LHCN-M2 (cell line): ENCODE measurements at places on chromosomes 1 and 21.

DNA sequence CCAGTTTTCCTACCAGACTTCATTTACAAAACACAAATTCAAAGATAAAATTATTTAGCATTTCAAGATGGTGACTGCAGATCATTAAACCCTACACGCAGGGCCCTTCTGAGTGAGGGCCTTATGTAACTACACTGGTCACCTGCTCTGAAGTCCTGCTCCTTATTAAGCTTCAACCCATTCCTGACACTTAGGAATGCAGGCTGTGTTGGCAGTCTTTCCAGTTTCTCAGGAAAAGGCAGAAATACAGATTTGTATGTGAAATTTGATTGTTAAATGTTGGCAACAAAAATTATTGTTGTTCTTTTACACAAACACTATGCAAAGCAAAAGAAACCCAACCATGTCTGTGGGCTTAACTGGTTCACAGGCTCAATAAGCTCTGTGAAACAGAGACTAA lies 25.8 kb upstream of the BCAS2 start:
- no peak for DNase-seq

- DNase-seq = no peak
Measured at GRCh38 chr1:54583307-54583686, 35.3 kb downstream of the ACOT11 start.

- no peak for DNase-seq
Measured at GRCh38 chr1:193359631-193360030, 173.2 kb upstream of the B3GALT2 start.

DNA sequence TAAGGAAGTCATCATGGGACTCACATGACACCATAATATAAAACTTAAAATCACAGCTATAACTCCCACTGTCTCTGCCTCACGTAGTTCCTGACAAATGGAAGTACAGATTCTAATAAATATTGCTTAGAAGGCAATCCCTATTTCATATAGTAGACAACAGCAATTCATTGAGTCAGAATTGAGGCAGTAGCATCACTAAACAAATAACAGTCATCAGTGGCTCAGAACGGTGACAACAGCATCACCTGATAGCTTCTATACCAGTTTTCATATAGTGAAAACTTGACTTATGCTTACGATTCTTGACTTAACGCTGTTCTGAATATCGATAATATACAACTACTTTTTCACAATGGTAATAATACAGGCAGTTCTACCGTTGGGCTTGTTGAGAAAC lies 12.0 kb downstream of the TARBP1 start:
- no peak for DNase-seq

DNA sequence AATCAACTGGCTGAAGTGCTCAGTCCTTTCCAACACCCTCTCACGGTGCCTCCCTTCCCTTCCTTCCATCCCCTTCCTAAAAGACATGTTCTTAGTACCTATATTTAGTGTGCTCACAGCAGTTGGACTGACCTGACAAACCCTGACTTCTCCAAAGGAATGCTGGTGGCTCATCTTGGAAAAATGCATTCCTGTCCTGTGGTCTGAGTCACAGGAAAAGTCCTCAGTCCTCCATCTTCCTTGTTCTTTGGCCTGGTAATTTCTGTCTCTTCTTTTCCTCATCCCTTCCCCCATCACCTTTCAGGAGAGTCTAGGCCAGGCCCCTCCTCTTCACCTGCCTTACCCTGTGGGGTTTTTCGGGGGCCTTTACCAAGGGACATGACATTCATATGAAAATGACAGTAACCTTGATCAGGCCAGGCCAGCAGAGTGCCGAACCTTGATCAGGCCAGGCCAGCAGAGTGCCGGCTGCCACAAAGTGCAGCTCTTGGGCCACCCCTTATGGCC lies 7.2 kb downstream of the ATP1B1 start:
- DNase-seq = peak; percentile 94

DNA sequence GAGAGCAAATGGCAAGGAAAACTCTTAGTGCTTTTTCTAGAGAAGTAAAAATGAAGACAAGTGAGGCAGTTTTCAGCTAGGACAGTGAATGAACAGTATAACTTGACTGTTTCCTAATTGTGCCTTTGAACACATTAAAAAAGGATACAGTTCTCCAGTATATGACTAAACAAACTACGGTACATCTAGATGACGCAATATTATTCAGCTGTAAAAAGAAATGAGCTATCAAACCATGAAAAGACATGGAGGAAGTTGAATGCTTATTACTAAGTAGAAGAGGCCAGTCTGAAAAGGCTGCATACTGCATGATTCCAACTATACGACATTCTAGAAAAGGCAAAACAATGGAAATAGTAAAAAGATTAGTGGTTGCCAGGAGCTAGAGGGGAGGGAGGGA lies 206.3 kb downstream of the SIPA1L2 start:
- peak; percentile 11 for DNase-seq

DNA sequence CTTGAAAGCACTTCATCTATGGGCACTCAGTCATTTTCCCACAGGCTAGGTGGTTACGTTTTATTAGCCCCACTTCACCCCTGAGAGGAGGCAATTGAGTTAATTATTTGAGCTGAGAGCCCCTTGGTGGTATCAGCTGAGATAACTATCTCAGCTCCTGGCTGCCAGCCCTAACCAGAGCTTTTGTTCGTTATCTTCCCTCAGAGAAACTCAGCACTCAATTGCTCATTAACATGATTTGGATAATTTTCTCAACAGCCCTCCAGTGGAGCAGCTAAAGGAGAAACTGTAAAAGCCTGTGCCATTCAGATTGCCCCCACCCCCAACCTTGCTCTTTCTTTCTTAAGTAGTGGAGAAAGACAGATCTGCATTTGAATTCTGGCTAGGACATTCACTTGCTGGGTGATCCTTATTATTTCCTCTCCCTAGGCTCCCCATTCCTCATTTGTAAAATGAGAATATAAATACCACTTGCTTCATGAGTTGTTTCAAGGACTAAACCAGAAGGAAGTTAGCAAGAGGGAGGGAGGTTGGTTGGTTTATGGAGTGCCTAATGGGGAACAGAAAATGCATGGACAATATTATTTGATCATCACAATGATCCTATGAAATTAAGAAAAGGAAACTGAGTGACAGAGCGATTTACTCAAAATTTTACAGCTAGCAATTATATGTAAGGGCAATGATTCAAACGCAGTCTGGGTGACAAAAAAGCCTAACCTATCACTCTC lies 218.7 kb upstream of the FGGY start:
- DNase-seq = no peak

DNA sequence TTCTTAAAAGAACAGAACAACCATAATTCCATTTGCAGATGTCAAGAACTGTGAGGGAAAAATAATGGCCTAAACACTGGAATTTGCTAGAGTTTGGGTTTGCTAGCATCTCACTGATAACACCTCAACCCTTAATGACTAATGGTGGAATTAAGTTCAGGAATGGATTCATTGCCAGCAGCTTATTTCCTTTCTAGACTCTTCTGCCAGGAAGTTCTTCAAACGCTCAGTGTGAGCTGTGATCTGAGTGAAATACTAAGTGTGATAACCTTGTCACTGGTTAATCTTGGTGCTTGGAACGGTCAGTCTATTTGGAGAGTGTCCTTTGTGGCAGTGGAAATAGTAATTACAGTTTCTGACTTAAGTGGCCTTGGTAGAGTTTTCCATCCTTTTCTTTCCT lies 21.6 kb upstream of the PLEKHM2 start:
- no peak for DNase-seq

DNA sequence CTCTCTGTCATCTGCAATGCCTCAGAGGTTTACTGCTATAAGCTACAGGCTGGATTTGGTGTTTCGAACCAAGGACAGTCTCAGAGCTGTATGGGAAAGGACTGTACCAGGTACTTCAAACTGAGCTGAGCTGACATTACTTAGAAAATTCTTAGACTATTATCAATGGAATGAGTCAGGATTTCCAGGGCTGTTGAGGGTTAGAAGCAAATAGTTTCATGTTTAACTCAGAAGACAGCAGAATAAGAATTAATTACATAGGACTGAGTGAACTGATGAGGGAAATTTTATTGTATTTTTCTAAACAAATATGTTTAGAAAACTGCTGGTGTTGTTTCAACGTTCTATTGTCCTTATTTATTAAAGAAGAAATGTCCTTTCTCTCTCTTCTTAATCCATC lies 74.3 kb upstream of the CAPZB start:
- peak; percentile 49 for DNase-seq

DNA sequence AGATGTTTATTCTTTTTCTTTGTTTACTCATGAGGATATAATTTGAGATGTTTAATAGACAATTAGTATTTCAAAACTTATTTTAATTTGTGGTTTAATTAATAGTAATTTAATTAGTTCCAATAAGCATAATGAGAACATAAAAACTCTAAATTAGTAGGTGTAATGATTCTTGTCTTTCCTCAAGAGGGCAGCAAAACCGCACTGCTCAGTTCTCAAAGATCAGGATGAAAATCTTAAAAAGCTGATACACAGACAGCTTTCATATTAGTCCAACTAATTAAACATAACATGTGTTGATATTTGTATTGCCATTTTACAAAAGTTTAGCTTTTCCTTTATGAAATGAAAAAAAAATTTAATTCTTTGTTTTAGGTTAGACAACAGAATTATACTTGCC lies 106.7 kb upstream of the C21orf91 start:
- DNase-seq = peak; percentile 30

GRCh38 chr1:219478811-219479210 lies 134.1 kb downstream of the ZC3H11B start:
- DNase-seq = no peak

GRCh38 chr1:11674488-11674887 lies 6.5 kb downstream of the MAD2L2 start:
- DNase-seq = no peak

DNA sequence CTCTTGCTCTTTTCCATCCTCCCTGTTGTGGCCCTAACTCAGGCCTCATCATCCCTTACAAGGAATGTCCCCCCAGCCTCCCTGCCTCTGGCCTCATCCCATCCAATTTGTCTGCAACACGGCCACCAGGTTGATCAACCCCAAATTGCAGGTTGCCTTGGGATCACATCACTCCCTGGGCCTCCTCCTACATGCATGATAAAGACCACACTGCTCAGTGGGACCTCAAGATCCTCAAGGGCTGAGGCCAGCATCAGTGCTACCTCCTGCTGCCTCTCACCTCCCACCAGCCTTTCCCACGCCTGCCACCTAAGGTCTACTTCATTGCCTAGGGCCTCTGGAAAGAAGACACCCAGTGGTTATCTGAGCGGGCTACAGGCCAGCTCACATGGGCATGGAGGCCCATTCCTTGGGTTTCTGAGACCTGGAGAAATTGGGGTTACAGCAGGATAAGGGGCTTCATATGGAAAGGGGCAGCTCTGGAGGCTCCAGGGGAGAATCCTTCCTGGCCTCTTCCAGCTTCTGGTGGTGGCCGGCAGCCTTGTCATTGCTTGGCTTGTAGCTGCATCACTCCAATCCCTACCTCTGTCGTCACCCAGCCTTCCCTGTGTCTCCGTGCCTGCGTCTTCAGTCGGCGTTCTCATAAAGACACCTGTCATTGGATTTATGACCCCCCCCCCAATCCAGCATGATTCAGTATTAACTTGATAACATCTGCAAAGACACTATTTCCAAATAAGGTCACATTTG lies 60.5 kb downstream of the KLHDC7A start:
- DNase-seq = no peak
